ENCODE measurements at places on chromosomes 11 and 22. TPM values are rescaled to one million over a fixed set of nuclear protein-coding genes. Genes with fewer than 3 reads are reported as not detected.

DNA sequence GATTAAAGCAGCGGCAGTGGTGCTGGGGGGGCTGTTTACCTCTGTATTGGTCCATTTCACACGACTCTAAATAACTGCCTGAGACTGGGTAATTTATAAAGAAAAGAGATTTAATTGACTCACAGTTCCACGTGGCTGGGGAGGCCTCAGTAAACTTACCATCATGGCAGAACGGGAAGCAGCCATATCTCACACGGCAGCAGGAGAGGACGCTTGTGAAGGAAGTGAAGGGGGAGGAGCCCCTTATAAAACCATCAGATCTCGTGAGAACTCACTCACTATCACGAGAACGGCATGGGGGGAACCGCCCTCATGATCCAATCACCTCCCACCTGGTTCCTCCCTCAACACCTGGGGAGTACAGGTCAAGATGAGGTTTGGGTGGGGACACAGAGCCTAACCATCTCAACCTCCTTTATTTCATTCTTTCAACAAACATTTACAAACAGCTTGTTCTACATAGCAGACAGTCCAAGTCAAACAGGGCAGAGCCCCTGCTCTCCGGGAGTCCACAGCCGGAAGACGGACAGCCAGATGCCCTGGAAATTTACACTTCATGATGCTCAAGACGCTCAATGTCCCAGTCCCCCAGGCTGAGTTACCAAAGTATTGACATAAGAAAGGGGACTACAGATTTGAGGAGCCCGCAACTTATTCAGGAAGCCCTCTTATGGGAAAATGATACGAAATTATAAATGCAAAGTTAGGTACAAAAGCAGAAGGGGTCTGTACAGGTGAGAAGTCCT lies 26.3 kb upstream of the HMGXB4 start:
- no peak for DNase-seq

KCNA4 gene
- polyA plus RNA-seq: 0.82 TPM

DNA sequence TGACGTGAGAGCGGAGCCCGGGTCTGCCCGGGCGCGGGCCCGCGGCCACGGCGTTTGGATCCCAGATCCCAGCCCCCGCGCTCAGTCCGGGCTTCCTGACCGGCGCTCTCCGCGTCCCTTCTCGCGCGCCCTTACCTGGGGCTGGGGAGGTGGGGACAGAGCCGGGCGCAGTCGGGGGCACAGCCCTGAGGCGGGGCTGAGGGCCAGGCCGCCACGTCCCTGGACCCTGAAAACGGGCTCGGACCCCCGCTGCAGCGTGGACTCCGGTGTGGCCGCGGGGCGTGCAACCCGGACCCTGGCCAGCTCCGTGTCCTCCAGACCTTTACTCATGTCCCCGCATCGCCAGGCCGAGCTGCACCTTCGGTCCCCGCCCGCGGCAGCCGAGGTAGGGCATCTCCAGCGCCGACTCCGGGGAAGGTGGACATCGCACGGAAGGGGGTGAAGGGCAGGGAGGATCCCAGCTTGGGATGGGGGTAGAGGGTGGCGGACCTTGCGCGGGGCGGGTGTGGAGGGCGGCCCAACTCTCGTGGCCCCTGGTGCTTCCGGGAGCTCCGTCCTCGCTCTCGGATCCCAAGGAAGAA lies 9.9 kb upstream of the AIFM3 start:
- DNase-seq: peak; percentile 61

DNA sequence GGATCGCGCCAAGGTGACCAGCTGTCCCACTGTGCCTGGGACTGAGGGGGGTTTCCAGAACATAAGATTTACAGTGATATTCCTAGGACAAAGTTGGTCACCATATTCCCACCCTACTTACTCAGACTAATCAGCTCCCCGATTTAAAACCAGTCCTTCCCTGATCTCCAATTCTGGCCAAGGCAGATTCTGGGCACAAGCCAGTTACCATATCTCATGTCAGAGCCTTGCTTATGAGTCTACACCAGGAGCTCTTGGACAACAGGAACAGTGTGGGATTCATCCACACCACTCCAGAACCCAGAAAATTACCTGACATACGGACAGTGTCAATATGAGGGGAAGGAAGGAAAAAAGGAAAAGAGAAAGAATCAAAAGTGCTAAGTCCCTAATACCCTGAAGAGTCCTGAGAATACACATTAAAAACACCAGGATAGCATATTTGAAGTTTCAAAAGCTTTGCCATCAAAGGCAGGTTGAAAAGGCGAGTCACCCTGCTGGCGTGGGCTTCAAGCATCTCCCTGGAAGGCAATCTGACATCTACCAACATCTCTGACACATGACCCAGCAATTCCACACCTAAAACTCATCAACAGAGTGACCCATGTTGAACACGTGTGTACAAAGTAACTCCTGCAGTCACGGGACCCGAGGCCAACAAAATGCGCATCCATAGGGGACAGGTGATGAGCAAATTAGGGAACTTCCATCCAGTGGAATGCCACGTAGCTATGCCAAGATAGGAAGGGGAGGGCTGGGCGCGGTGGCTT lies 8.0 kb upstream of the IL2RB start:
- no peak for DNase-seq

APOL6 gene
- polyA plus RNA-seq: 37.0 TPM

SYT13 gene
- 25.5 TPM for polyA plus RNA-seq

- DNase-seq: no peak
Measured at GRCh38 chr22:41598891-41599635, 9.4 kb upstream of the PMM1 start.

- DNase-seq: peak; percentile 100
Measured at GRCh38 chr22:37658133-37659065, at the start of gene PDXP. PDXP (plus strand) TSS chr22:37658723; CDS start chr22:37658783, 60 bp downstream.

DNA sequence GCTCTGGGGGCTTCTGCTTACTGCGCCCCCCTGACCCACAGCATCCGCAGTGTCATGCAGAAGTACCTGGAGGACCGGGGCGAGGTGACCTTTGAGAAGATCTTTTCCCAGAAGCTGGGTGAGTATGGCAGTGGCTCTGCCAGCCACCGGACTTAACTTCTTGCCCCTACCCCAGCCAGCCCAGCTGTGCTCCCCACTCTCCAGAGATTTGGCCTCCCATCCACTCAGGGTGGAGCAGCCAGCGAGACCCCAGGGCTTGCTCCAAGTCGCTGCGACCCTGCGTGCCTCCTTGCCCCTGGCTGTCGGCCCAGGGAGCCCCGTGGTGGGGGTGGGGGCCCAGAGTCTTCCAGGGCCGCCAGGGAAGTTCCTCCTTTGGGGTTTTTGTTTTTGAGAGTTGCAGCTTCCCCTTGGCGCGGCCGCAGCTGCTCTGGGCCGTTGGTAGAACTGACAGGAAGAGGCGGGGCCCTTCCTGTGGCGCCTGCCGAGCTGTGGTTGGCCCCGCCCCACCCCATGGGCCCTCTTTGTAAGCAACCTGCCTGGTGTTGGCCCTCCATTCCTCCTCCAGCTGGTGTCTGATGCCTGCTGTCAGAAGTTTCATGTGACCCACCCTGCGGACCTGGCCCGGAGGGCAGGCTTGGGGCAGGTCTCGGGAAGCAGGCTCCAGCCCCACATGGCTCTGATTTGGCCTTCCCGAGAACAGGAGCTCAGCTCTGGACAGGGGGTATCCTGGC lies 11.1 kb downstream of the GRK2 start:
- DNase-seq: peak; percentile 79

CD3D gene
- polyA plus RNA-seq: 7.4 TPM

DNA sequence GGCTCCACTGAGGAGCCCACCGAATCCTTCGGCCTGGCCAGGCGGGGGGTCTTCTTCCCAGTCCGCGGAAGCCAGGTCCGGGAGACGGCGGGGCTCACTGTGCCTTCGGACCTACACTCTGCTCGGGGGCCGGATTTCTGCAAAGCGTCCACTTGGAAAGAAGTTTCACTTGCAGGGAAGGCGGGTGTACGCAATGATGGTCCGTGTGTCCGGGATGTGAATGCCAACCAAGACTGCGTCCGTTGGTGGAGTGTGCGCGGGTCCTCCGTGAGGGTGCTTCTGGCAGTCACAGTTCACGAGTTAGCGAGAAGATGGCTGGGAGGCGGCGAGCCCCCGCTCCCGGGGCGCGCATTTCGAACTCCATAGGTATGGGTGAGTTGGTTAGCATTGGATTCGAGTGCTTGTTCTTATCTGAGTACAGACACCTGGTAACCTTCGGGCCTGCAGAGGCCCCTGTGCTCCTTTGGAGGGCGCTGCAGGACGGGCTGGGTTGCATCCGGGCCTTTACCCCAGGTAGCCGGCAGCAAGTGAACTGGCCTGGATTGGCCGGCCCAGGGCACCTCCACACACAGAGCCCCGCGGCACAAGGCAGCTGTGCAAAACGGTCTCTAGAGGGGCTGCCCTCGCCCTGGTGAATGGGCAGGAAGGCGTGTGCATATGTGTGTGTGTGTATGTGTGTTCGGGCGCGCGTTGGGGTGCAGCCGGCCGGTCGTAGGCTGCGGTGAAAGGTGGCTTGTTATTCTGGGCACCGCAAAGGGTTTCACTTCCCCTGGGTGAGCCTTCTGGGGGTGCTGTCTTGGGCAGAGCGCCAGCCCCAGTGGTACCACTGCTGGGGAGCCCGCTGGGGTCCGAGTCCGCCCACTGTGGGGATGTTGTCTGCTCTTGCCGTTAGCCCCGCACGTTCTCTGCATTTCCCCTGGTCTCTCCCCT lies 13.3 kb upstream of the CYP2R1 start:
- DNase-seq: peak; percentile 54

GRCh38 chr11:11966826-11967668 lies 41.4 kb downstream of the DKK3 start:
- peak; percentile 35 for DNase-seq

DNA sequence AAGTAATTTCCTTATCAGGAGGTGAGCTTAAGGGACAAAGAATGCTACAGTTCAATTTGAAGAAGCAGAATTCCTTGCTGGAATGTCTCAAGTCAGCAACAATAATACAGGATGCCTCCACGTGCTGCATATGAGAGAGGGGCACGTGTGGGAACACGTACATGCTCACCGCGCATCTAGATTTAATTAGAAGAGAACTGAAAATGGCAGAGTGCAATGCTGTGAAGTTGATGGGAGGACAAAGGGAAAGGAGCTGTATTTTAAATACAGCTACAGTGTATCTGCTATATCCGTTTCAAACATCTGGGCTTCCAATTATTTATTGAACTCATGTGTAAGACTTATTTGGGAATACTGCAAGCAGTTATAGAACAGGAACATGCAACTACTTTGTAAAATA lies 328.7 kb downstream of the SOX6 start:
- DNase-seq: no peak

PDE2A gene
- polyA plus RNA-seq: 15.1 TPM

DNA sequence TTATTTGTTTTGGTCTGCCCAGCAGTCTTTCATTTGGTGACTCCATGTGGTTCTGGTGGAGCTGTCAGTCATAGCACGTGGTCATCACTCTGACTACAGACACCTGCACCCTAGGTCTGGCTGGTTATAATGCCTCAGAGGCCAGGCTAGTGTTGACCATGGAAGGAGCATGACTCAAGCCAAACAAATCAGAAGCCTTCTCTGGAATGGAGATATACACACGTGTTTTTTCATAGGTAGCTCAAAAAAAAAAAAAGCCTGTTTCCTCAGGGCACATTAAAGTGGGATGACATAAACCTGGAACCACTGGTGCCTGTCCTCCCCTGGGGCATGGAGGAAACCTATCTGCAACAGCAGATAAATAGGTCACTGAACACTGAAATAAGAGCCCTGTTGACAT lies 8.1 kb upstream of the PLAAT3 start:
- DNase-seq: no peak
